Posterior vena cava (tissue), 2 donors: ENCODE measurements at places on chromosomes 5 and 9. TPM values are rescaled to one million over a fixed set of nuclear protein-coding genes. Genes with fewer than 3 reads are reported as not detected.

DNA sequence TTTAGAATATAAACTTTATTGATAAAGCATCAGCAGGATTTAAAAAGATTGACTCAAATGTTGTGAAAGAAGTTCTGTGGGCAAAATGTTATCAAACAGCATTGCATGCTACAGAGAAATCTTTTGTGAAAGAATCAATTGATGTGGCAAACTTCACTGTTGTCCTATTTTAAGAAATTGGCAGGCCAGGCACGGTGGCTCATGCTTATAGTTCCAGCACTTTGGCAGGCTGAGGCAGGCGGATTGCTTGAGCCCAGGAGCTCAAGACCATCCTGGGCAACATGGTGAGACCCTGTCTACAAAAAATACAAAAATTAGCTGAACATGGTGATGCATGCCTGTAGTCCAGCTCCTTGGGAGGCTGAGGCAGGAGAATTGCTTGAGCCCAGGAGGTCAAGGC, 17.4 kb downstream of the ZBTB43 start:
- DNase-seq: no peak

GRCh38 chr5:142984011-142984410, 213.8 kb downstream of the ARHGAP26 start:
- DNase-seq: no peak

The PRRT1B gene
- not detected for total RNA-seq

- no peak for DNase-seq
Measured at GRCh38 chr5:96067251-96067650, 105.6 kb upstream of the ELL2 start.

The RANBP6 gene
- 15.9 TPM for total RNA-seq

The ANKRD34B gene
- not detected for total RNA-seq

DNA sequence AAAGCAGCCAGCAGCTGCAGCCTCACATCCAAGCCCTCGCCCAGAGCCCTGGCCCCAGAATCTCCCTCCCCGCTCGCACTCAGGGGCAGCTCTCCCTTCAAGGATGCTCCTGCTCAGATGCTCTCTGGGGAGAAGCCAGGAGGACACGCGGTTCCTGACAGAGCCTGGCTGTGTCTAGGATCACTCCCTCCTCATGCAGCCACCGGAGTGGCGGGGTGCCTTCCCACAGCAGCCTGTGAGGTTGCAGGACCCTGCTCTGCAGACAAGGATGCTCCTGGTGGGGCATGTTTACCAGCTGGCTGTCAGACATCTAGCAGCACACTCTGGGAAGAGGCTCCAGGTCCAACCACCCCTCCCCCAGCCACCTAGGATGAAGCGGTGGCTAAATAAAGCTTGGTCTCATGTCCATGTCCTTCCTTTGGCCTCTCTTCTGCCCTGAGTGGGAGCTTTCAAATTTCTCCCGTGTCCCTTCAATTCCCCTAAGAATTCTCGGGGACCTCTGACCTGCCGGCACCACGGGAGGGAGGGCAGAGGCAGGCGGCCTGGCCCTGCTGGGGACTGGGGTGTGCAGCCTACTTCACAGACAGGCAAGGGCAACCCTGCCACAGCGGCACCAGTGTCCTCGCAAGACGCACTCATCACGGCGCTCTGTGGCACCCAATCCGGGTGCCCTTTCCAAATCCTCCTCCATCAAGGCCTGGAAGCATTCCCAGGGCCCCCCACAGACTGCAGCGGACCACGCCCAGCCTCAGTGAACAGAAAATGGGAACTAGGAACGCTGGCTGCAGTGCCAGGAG, 88.3 kb upstream of the SARDH start:
- no peak for DNase-seq

The NUTM2G gene
- not detected for total RNA-seq

DNA sequence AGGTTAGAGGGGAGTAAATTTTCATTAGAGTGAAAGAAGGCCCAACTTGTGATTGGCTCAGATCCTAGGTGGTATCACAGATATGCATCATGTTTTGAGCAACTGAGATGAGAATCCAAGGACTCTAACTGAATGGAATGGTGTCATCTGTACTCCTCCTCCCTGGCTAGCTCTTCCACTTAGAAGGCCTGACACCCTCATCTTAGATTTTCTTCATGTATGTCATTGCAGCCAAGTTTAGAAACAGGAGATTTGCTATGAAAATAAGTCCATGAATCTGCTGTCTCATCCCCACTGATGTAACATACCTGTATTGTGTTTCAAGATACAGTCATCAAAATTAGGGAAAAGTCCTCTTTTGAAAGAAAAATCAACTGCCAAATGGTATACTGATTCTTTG, 54.4 kb downstream of the ITGA1 start:
- DNase-seq: no peak

DNA sequence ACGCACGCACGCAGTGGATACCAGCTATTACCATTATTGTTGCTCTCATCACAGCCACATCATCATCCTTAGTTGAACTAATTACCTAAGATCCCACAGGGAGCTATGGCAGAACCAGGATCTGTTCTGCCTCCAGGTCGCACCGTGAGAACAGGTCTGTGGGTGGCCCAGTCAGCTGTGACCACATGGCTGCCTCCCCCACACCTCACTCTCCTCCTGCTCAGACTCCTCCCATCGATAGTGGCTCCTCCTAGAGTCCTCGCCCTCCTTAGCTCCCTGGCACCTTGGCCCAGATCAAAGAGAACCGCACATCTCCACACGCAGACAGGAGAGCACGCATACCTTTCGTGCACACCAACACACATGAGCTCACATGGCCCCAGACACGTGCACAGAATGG, 32.4 kb upstream of the RPL26L1 start:
- no peak for DNase-seq
